NCI-H748 treated with DMSO at 0.1 percent for 48 hours (cell line): ENCODE measurements at places on chromosomes 2 and 18.

DNA sequence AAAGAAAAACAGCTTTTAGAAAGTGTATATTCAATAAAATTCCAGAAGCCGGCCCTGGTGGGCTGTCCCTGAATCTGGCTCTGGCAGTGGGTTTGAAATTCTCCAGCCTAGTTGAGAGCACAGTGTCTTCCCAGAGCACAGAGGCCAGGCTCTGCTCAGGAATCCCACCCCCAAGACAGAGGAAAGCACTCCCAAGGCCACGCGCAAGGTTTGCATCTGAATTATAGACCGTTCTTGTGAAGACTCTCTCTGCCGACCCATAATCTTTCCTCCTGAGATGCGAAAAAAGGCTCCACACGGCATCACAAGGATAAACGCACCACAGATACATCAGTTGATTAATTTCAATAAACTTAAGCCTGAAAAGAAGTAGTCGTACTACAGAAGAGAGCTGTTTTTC is 342.2 kb downstream of the CMPK2 start:
- DNase-seq, result no peak

DNA sequence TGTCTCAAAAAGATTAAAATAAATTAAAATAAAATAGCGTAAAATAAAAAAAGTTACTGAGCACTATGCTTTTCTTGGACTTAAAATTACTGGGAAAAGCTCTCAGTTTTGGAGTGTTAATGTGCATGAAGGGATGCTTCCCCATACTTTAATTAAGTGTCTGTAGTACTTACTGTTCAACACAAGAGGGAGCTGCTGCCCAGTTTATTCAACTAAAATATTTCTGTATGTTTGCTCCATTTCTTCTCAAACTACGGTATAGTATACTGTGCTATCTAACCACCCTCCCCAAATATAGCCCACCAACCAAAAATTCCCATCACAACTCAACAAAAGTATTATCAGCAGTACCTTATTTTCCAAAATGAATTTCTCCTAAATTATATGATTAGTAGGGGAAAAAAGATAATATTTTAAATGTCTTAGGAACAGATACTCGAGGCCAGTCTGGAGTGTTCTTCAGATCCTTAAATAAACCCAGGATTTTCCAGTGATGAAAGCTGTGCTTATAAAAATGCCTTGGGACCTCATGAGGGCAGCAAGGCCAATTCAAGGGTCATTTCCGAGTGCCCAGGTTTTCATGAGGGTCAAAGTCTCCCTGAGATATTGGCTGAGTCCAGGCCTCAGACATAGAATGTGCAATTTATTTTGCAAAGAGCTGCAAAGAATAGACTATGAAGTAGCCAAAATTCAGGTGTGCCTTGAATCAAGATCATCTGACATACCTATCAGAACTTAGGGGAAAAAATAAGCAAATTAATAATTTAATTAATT is 64.1 kb downstream of the CHRNA1 start:
- peak; percentile 70 for DNase-seq

DNA sequence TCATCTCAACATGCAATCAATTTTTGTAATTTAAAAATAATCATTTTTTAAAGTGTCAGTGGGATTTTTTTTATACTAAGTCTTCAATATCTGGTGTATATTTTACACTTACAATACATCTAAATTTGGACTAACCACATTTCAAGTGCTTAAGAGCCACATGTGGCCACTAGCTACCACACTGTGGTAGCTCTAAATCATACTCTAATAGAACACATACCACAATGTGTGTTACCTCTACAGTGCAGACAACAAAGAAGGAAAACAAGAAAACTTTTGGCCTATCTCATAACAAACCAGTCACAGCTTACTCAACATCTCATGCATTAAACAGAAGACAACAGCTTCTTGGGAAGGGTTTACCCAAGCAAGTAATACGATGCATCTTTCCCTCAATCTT is 24.5 kb downstream of the PIAS2 start:
- DNase-seq, result no peak

GRCh38 chr2:46347648-46348280 is 50.6 kb downstream of the EPAS1 start:
- no peak for DNase-seq

DNA sequence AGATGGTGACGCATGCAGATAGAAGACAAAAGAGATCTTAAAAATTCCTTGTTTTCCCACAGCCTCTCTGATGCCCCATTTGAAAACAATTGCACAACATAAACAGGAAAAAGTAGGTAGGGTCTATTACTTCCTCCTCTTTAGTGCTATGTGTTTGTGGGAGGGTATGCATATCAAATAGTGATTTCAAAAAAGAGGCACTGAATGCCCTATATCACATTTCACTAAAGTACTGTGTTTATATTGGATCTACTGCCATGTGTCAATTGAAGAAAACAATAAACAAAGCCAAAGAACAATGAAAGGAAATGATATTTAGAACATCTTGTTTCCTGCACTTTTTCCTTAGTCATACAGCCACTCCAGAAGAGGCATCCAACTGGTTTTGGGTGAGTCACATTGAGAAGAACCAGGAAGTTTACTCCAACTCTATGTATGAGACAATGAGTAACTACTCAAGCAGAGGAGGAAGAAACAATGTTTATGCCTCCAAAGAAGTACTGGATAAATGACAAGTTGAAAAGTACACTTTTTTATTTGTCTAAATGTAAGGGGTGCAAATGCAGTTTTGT is 583.6 kb downstream of the FBXO15 start:
- no peak for DNase-seq
